ENCODE measurements at places on chromosomes 12 and 14.

GRCh38 chr14:53646925-53647324 lies 309.7 kb downstream of the BMP4 start:
- no peak for DNase-seq

DNA sequence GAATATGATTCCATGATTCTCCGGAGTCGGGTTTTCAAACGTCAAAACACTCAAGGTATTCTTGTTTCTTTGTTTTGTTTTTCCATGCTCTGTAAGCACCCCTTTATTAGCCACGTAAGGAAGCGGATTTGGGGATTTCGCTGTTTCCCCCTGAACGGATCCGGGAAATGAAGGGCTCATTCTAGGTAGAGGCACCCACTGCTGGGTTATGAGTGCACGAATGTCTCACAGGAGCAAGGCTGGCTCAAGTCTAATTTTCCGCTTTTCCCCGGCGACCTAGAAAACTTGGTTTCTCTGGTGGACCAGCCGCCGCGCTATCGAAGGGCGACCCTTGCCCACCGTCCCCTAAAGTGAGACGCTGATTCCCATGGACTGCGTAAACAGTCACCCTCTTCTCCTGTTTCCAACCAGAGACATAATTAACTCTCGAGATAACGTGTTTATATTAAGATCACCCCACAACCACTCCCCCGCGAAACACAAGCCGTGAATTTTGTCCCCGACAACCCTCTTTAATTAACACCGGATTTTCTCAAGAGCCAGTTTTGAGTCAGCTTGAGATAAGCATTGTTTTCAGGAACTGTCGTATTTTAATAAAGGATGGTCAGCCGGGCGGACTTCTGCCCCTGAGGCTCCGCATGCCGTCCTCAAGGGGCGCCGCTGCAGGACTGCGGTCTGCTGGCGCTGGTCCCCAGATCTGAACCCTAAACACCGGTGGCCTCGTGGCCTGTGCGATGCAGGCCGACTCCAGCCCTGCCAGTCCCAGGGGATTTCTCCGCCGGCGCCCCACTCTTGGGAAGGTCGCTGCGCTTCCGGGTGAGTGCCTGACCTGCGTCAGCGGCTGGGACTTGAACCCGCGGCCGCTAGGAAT lies 515 bp upstream of the ABCC9 start:
- no peak for DNase-seq

GRCh38 chr14:75510547-75510946 lies 11.7 kb upstream of the BATF start:
- no peak for DNase-seq

GRCh38 chr12:39502726-39503125 lies 59.8 kb upstream of the KIF21A start:
- DNase-seq = no peak

GRCh38 chr14:102746634-102747438 lies 30.4 kb upstream of the TRAF3 start:
- DNase-seq = no peak

DNA sequence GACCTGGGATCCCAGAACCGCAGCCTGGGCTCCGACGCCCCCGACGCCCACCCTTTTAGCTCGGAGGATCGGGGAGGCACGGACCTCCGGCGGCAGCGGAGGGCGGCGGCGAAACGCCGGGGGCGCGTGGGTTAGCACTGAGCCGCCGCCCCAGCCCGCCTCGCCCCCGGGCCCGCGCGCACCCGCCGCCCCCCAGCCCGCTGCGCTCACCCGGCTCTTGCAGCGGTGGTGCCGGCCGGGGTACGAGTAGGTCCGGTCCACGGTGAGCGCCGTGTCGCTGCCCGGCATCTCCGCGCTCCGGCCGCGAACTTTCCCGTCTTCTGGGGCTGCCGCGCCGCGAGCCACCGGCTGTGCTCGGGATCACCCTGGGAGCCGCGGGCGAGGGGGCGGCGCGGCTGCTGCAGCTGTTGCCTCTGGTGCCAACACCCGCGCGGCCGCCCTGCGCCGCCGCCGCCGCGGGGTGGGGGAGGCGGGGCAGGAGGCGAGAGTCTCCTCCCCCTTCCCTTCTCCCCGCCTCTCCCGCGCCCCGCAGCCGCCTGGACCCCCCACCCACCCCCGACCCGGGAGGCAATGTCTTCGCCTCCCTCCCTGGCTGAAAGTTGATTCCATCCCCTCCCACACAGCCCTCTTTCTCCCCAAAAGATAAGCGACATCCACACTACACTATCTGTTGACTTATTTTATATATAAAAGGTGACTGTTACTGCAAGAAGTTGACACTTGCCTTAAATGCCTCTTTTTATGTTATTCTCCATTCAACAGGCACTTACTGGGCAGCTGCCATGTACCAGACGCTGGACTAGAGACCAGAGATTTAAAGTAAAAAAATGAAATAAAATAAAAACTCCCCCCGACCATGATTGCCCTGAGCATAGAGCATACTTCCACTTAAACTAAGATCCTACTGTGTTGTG lies at the start of gene TMCC3:
Gene TMCC3 (minus strand): TSS at position 415 of the 914 bp plus-strand sequence. CDS start 127 bp downstream, at position 288.
- no peak for DNase-seq

DNA sequence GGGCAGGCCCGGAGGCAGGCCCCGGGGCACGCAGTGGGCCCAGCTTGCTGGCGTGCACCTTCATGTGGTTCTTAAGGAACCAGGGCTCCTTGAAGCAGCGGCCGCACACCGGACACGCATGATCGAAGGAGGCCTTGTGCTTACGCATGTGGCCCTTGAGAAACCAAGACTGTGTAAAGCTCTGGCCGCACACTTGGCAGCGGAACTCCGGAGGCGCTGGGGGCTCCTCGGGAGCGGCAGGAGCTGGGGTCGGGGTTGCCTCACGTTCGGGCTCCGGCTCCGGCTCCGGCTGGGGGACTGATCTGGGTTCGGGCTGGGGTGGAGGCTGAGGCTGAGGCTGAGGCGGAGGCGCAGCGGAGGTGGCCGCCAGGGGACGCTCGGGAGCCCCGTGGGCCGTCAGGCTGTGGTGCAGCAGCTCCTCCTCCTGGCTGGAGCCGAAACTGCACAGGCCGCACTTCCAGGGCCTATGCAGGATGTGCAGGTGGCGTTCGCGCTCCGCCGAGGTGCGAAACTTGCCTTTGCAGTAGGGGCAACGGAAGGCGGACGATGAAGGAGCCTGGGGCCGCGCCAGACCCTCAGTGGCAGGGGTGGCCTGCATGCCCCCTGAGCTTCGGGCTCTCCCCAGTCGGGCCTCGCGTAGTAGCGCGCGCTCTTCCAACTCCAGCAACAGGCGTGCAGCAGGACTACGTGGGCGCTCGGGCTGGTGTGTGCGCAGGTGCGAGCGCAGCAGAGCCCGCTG lies 6.0 kb downstream of the ZNF219 start:
- DNase-seq = peak; percentile 73

Data from COLO829 (cell line).